ENCODE measurements at places on chromosomes 13 and 19.

DNA sequence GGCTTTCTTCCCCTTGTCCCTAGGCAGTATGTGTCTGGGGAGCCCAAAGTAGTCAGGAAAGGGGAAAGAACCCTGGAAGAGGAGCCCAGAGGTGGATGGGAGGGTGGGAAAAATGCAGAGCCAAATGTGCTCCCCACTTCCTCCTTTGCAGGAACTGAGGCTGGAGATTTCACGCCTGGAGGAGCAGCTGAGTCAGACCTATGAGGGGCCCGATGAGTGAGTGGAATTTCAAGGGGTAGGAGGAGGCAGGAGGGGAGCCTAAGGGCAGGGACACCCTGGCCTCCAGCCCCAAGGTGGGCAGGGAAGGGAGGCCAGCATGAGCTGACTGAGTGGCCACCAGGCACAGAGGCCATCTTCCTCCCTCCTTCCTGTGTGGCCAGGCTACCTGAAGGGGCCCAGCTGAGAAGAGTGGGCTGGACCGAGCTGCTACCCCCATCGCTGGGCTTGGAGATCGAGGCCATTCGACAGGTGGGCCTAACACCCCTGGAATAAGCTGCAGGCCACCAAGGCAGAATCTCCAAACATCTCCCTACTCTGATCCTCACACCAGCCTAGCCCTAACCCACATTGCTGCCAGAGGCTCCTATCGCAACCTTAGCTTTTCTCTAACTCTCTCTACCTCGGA, 14.3 kb downstream of the PTH2 start:
- DNase-seq, result no peak

GRCh38 chr13:113552786-113553434, 31.6 kb upstream of the TFDP1 start:
- DNase-seq, result no peak

DNA sequence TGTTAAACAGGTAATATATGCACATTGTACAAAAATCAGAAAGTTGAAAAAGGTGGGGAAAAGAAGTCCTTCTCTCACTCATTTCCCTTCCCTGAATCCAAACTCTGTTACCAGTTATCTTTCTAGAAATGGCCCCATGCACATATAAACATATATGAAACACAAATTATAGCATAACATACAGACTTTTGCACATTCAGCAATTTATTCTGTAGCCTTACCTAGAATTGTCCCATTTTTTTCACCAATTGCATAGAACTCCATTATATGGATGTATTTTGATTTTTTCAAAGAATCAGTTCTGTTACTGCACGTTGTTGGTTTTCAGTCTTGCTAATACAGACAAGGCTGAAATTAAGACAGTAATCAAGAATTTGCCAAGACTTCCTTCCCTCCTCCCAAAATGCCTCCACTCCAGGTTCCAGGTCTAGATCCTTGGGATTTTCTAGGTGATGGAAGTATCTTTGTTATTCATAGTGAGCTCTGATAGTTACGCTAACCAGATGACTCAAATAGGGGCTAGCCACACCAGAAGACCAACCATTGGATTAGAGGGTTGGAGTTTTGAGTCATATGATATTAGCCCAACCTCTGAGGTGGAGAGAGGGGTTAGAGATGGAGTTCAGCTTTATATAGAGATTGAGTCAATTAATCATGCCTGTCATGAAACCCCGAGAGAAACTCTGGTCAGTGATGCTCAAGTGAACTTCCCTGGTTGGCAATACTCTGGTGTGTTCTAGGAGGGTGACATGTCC, 30.7 kb downstream of the GPR180 start:
- DNase-seq, result no peak

GRCh38 chr19:55088543-55089341, 13.1 kb downstream of the EPS8L1 start:
- DNase-seq, result peak; percentile 67

GRCh38 chr13:70534466-70534865, 426.2 kb upstream of the KLHL1 start:
- no peak for DNase-seq

DNA sequence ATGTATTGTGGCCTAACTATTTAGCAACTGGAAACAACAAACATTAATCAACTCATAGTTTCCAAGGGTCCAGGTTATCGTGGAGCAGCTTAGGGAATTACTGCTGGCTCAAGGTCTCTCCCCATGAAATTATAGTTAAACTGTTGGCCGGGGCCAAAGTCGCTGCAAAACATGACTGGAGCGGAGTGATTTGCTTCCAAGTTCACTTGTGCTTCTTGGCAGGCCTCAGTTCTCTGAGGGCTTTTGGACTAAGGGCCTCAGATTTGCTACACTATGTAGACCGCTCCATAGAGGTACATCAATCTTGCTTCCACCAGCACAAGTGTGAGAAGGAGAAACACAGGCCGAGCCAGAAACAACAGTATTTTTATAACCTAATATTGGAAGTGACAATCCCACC, 9.4 kb upstream of the KBTBD7 start:
- DNase-seq, result no peak

GRCh38 chr13:30898678-30899241, 7.3 kb upstream of the MEDAG start:
- no peak for DNase-seq

DNA sequence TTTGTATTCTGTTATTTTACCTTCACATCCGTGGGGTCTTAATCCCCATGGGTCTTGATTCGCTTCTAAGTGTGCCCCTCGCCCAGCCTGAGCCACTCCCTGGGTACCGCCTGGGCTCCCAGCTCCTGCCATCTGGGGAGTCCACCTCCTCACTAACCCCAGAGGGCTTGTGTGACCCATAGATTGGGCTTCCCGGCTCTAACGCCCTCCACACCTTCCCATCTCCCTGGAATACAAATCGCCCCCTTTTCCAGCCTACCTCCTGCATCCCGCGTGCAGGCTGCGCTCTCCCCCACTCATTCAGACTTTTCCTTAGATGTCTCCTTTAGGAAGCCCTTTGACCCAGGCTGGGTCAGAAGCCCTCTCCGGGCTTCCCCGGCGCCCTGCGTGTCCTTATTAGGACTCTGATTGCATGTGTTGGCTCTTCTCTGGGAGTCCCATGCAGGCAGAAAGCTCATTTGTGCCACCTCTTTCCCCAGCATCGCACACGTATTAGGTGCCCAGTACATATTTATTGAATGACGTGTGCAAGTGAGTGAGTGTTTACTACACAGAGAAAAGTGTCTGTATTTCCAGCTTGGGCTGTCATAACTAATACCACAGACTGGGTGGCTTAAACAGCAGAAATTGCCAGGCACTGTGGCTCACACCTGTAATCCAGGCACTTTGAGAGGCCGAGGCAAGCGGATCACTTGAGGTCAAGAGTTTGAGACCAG, 757 bp downstream of the CCDC124 start:
- no peak for DNase-seq

DNA sequence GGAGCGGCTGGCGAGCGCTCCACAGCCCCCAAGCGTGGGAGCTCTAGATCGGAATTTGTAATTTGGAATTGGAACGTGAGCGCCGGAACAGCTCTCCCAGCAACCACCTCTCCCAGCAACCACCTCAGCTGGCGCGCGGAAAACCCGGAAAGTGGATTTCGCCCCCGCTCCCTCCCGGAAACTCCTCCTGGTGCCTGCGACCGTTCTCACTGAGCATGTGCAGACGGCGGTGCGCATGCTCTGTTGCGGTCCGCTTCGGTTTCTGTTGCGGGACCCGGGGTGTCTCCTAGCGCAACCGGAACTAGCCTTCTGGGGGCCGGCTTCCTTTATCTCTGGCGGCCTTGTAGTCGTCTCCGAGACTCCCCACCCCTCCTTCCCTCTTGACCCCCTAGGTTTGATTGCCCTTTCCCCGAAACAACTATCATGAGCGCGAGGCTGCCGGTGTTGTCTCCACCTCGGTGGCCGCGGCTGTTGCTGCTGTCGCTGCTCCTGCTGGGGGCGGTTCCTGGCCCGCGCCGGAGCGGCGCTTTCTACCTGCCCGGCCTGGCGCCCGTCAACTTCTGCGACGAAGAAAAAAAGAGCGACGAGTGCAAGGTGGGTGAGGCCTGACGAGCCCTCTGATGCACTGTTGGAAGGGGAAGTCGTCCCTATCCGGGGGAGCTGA, at the start of gene TM9SF2:
TSS of gene TM9SF2 (plus strand) at position 289 of the 664 bp plus-strand sequence. CDS start at position 424, 135 bp downstream.
- DNase-seq, result peak; percentile 93
